T-helper 1 cell treated with Interleukin-12 subunit alpha and Interleukin-12 subunit beta and Interleukin-4 antibody, amounts not matched to agents 30 ng/mL and 1 ng/mL, for 36 hours (primary cell): ENCODE measurements at places on chromosomes 11 and 22. TPM values are rescaled to one million over a fixed set of nuclear protein-coding genes. Genes with fewer than 3 reads are reported as not detected.

CHCHD10 gene
- total RNA-seq: 44.5 and 51.0 TPM in 2 replicates

CTSW gene
- 28.8 and 29.5 TPM in 2 replicates for total RNA-seq

FGF3 gene
- total RNA-seq: not detected in 2 replicates

HBG1 gene
- not detected in 2 replicates for total RNA-seq

CCDC73 gene
- total RNA-seq: not detected in 2 replicates

INS gene
- not detected in 2 replicates for total RNA-seq
